ENCODE measurements at places on chromosomes 2 and 18.

- DNase-seq: peak; percentile 84
Observed at GRCh38 chr2:83650898-83651297, 808.2 kb downstream of the SUCLG1 start.

DNA sequence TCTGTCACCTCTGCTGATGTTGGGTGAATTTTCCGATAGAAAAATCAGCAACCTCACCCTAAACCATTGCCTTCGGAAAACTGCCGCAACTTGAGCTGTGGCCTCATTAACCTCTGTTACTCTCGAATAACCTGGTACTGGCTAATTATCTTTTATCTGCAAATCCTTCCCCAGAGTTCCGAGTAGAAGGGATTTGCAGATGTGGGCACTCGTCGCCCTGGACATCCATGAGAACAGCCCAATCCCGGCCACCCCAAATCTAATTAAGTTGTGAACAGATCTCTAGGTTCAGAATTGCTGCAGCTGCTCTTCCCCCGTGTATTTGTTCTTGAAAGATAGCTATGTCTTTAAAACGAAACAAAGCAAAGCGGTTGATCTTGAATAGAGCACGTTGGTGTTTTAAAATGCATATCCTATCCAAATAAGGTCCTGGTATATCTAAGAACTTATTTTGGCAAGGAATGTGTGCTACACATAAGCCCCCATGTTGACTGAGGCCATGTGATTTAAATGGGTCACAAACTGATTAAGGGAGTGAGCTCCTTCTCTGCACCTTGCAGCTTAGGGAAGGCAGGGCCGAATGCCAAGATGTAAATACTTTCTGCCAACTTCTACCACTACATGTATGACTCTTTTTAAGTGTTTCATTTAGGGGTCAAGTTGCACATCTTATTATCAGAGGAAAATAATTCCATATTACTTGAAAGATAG is 88.2 kb downstream of the MTCL1 start:
- no peak for DNase-seq

- DNase-seq: no peak
Observed at GRCh38 chr2:232860593-232861241, 9.3 kb upstream of the SNORC start.

GRCh38 chr2:85994897-85995647 is 106.3 kb upstream of the ST3GAL5 start:
- DNase-seq: no peak

DNA sequence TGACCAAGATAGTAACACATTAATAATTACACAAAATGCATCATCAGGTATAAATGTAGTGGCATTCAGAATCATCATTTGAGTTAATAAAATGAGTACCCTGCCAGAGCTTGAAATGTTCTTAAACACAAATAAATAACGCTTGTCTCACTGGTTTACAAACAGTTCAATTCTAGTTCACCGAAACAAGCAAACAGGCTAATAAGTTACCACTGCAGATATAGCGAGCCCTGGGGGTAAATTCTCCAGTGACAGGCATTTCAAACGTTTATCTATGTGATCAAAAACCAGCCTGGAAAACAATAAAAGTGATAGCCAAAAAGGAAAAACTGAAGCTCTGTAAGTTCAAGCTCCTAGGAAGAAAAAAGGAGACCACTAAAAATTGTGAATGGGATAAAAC is 152.6 kb downstream of the THADA start:
- no peak for DNase-seq

- DNase-seq: no peak
Observed at GRCh38 chr2:204665207-204665606, 119.9 kb downstream of the PARD3B start.

DNA sequence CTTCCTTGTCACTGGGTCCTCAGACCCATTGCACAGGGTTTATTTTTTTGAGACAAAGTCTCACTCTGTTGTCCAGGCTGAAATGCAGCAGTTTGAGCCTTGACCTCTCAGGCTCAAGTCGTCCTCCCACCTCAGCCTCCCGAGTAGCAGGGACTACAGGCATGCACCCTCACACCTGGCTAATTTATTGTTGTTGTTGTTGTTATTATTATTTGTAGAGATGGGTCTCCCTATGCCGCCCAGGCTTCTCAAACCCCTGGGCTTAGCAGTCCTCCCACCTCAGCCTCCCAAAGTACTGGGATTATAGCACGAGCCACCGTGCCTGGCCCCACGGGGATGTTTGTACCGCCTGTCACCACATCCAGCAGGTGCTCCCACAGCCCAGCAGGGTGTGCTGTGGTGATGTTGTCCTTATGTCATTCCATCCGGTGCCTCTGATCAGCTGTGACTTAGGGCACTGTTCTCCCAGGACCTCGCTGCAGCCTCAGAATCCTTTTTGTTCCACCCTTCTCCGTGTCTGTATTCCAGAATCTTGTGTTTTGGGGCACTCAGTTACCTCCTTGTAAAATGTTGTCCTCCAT is 182.3 kb downstream of the INO80D start:
- peak; percentile 4 for DNase-seq

DNA sequence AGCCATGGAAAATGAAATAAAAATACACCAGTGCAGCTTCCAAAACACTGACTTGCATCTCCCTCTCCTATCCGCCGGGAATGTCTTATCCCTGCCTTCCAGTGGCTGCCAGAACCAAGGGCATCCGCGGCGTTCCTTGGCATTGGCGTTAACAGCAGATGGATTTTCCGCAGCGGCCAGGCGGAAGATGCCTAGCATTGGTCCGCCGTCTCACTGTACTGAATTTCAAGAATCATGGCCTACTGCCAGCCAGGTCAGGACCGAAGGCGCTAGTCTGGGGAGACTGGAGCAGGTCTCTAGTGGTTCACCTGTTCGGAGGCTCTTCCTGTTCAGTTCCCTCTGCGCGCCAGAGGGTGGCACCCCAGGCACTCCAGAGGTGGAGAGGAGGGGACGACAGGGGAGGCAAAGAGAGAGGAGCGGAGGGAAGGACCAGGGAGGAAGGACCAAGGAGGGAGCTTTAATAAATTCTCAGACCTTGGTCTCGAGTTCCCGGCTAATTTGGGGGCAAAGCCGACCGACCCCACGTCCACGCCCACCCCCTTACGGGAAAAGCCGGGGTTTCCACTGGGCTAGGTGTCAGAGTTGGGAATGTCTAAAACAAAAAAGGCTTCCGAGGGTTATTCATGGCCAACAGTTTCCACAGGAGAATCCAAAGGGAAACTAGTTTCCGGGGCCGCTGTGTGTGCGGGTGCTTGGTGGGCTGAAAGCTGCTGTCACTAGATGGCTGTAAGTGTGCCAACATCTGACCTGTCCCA is 3.7 kb upstream of the BCL2L11 start:
- peak; percentile 54 for DNase-seq

DNA sequence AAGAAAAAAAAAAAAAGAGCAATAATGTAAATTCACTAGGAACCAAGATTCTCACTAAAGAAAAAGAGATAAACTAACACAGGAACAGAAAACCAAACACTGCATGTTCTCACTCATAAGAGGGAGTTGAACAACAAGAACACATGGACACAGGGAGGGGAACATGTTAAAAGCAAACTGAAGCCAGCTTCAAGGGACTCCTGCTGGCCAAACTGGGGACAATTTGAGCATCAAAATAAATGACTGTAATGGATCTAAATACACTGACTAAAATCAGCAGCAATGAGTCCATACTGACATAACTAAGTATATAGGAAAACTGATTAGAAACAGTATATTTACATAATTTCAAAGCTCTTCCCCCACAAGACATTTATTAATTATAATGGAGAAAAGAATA is 73.0 kb downstream of the FARSB start:
- DNase-seq: peak; percentile 9

DNA sequence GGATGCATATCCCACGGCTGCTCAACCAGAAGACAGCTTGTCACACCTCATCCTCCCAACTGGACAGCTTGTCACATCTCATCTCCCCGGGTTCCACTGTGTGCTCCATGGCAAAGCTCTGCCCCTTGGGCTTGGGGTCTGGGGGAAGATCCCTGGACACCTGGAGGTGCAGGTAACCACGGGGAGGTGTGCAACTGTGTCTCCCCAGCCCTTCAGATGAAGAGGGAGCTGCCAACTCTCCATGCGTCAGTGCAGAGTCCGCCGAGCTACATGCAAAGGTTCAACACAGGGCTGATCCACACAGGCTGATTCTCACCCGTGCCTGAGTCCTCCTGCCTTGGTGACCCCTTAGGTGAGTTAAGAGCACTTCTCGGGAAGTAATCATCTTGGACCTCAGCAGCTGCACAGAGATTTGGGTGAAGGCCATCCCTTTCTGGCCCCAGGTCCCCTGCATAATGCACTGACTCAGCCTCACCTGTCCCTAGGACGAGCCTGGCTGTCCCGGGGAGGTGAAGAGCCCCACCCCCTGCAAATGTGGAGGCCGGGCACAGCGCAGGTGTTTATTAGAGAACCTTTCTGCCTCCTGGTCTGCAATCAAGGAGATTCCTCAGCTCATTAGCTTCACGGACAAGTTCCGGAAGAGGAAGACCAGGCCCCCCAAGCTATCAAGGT is 157.9 kb downstream of the PXDN start:
- no peak for DNase-seq

DNA sequence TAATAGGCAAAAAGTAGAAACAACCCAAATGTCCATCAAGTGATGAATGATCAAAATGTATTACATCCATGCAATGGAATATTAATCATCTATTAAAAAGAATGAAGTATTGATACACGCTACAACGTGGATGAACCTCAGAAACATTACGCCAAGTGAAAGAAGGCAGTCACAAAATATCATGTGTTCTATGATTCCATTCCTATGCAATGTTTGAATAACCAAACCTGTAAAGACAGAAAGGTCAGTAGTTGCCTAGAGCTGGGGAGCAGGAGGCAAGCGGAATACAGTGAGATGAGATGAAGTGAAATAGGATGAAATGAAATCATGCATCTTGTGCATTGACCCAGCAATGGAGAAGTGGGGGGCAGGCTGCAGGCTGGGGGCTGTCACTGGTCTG is 17.9 kb upstream of the COL6A3 start:
- no peak for DNase-seq

DNA sequence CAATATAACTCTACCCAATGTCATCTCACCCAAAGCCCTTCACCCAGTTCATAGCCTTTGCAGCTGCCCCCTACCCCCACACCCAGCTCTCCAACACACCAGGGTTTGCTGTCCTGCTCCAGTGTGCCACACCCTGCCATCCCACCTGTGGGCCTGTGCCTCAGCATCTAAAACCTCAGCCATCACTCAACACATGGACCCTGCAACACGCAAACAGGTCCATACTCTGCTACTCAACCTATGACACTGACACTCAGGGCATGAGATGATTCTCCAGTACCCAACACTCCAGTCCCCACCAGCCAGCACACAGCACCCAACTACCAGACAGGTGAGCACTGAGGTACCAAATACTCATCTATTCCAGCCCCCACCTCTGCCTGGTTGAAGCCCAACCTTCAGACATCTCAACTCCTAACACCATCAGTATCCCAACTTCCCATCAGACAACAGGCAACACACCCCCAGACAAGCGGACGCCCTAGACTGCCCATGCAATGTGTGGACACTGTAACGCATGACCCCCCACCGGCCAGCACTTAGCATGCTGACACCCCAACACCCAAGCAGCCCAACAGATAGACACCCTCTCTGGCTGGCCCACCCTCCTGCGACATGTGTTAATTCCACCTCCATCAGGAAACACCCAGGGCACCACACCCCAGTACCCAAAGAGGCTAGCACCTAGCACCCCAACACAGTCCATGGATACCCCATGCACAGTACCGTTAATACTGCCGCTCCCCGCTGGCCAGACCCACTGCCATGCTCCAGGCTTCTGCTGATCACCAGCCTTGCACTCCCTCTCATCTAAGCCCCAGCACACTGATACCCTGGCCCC is 25.0 kb downstream of the ZAP70 start:
- no peak for DNase-seq

DNA sequence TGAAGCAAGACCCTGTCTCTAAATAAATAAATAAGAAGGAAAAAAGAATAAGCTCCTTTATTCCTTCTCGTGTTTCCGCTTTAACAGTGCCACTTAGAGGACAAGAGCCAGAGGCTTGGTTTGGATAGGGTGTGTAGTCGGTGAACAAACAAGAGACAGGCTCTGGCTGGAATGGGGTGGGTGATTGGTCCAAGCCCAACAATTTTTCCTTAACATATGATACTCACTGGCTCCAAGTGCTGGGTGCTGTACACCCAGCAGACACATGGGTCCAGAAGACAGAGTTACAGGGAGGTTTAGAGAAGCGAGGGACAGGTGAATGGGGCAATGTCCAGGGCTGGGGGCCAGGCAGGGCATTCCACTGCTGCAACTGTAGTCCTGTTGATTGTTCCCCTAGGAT is 77.8 kb downstream of the NCAPH start:
- no peak for DNase-seq

GRCh38 chr2:106059416-106060065 is 134.6 kb downstream of the UXS1 start:
- DNase-seq: no peak

DNA sequence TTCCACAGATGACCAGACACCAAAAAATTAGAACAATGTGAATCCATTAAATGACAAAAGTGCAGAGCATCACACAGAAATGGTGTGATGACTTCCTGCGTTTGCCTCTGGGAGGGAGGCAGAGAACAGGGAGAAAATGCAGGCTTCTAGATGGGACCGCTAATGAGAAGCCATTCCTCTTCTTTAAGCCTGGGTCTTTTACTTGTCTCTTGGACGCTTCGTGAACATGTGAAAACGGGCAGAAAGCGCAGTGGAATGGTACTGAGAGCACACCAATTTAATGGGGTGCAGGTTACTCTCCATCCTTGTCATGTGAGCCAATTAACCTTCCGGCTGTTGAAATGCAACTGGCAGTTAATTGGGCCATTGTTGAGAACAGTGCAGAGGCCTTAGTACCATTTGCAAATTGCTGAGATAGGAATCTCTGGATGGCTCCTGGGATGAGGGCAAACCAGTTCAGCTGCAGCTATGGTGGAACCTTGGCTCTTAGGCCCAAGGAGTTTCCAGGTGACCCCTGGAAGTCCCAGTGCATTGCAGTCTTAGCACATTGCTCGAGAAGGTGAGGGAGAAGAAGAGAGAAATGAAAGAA is 210.4 kb upstream of the CXCR4 start:
- no peak for DNase-seq

DNA sequence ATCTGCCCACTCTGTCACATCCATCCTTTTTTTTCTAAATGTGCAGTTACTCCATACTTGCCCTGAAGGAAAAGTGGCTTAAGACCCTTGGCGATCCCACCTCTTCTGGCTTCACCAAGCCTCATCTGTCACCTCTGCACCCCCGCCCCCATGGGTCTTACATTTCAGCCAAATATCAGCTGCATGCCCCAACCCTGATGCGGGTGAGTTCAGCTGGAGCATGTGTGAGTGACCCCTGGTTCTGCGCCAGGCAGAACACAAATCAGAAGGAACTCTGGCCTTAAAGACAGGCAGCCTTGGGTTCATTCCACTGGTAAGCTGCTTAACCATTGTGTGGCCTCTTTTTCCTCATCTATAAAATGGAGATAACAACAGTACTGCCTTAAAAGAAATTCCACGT is 194.7 kb downstream of the KLHL29 start:
- DNase-seq: no peak

GRCh38 chr2:166539340-166540162 is 45.5 kb upstream of the SCN7A start:
- DNase-seq: peak; percentile 86
